ENCODE measurements at places on chromosomes 6 and 20.
A peak's percentile ranks its signal among the peaks of the same experiment; 100 is the strongest.

- no peak for DNase-seq
Measured at GRCh38 chr6:40852779-40853373, 186.1 kb downstream of the UNC5CL start.

GRCh38 chr6:170529839-170530469 lies 23.2 kb downstream of the PSMB1 start:
- peak; percentile 73 for DNase-seq

- DNase-seq = no peak
Measured at GRCh38 chr6:142531727-142532126, 229.9 kb downstream of the ADGRG6 start.

- no peak for DNase-seq
Measured at GRCh38 chr6:136158971-136159370, 91.1 kb downstream of the MTFR2 start.

- no peak for DNase-seq
Measured at GRCh38 chr6:79427721-79428120, 109.5 kb downstream of the LCA5 start.

DNA sequence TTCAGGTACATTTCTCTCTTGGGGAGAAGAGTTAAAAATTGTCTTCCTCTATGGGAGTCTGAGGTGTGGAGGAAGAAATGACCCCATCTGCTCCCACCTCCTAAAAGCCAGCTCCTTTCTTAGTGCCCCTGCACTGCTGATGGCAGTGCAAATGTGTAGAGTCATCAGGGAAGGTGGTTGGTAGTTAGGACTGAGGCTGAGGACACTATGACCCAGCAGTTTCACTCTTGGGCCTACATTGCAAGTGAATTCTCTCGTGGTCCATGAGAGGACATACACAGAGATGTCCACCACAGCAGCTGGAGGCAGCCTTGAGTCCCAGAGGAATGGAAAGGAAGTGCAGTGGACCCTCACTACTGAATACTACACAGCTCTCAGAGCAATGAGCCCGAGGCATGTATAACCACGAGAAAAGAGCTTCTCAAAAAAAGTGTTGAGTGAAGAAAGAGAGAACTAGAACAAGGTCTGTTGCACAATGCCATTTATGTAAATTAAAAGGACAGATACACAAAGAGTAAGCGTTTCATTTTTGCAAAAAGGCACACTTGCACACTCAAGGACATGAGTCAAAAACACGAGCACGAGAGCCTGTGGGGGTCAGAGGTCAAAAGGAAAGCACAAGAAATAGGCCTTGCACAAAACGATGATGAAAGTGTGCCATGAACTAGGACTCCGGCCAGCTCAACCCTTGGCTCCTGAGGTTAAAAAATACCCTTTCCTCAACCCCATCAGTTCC lies 308.2 kb upstream of the PRND start:
- DNase-seq = no peak

DNA sequence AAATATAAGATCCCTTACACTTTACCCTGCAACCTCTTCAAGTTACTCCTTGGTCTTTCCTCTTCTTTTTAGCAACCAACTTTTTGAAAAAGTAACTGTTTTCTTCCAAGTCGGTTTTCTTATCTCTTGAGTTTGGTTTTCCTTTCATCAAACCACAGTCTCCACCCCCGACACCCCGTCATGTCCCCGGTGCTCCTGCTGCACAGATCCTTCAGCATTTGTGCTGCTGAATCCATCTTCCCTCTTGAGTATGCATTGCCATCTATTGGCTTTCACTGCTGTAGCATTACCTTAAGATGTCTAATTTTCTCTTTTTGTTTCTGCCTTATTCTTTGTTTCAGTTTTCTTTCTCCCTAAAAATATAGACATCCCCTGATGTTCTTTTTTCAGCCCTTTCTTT lies 11.9 kb upstream of the TNFRSF21 start:
- no peak for DNase-seq

DNA sequence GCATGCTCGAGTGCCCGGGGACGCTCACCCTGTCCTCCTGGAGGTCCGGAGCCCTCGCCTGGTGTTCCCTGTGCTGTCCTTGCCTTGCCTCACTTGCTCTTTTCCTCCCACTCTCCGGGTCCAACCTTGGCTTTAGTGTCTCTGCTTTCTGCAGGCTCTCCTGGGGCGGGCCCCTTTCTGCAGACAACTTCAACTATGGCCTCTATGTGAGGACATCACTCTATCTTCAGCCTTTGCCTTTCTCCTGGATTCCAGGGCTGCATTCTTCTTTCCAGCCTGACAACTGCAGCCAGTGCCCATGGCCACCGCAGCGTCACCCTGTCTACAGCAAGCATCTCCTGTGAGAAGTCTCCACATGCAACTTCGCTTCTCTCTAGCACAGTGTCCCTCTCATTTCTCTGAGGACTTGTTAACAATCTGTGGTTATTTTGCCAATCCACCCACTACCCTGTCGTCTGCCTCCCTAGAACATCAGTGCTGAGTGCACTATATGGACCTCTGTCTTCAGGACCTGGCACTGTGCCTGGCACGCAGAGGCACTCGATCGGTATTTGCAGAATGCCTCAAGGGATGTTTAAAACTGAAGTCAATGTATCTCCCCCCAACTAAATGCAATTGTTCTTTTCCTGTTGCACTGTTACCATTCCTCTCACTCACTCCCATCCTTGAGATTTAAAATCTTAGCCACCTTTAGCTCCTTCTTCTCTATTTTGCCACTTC lies 35.9 kb downstream of the FOXC1 start:
- no peak for DNase-seq

GRCh38 chr20:53138454-53139262 lies 166.5 kb downstream of the TSHZ2 start:
- DNase-seq = no peak

GRCh38 chr6:6681075-6681849 lies 92.7 kb downstream of the LY86 start:
- DNase-seq = no peak

DNA sequence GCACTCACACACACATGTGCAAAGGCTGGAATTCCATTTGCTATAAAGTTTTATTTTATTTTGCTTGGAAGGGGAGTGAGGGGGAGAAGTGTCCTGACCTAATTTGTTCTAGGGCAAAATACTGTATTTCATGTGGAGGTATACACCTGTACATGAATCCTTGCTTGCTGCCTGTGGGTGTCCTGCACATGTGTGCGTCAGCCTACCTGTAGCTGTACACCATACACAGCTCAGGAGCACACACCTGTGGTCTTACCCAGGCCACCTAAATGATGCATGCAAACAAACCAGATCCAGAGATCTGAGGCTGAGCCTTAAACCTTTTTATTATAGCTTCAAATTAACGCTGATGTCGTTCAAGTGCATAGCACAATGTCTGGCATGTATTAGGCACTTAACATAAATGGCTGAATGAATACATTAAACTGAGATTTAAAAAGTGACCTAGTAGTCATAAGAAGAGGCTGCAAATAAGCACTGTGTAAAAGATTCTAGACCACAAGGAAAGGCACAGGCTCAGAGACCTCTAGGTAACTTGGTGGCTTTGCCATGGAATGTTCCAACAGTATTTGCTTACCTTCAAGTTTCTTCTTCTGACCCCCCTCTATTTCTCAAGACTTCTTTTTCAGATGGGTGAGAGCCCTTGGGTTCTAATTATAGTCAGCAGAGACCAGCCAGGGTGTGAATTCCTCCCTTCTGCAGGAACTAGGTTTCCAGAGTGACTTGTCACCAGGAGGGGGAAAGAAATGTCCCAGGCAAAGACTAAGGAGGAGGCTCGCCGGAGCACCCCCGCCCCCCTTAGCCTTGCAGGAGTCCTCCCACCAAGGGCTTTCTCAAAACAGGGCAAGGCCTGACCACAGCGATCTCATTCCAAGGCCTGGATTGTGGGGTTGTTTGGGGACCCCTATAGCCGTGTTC lies 13.4 kb downstream of the FOXC1 start:
- DNase-seq = no peak

DNA sequence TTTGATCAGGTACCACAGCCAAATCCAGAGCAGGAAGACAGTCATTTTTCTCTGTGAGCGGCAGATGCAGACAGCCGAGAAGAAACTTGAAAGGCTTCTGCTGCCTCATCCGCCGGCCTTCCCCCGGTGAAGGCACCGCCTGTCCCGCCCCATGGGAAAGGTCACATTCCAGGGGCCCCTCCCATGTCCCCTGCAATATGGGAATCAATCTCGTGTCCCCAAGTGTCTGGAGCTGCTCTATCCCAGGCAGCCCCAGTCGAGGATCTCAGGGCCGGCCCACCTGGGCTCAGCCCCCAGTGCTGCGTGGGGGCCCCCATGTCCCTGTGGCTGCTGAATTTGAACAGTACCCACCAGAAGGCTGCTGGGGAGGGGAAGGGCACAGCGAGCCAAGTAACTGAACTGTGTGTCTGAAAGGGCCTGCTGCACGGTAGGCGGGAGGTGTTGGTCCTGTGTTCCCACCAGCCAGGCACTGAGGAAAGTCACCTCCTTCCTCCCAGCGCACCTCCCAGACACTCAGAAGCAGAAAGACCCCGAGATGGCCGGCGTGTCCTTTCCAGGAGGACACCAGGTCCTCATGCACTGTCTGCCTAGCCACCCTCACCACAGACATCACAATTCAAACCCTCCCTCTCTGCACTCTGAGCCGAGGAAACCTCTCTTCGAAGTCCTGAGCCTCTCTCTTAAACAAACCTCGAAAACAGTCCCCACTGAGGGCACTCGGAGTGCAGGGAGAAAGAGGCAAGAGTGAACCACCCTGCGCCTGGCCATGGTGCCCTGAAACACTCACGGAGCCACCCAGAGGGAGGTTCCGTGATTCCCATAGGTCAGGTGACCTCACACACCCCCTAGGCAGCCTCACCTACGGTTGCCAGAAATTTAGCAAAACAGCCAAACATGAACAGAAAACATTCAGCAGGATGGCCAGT lies 99.3 kb downstream of the PSMB1 start:
- DNase-seq = no peak

DNA sequence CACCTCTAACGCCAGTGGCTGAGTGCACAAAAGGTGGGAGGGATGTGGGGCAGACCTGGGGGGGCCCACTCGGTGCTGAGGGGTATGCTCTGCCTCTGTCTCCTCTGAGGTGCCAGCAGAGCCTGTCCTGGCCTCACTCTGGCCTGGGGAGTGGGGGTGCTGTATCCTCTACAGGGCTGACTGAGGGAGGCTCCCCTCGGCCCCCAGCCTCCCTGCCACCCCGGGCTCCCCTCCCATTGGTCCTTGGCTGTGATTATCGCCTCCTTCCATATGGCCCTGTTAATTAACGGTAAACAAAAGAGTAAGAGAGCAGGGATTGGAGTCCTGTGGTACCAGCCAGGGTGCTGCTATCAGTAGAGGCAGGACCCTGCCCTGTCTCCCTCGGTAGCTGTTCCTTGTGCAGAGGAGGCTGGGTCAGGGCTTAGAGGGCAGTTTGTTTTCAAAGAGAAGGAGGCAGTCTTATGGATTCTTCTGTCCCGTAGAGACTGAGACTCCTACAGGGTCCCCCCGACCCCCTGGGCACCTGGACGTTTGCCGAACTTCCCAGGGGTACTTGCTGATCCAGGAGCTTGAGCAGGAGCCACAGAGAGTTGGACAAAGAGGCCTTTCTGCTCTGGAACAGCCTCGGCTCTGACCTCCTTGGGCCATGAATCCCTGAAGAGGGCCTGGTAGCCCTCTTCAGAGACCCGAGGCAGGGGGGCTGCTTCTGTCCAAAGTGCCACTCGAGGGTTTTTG lies 1.8 kb downstream of the MYT1 start:
- no peak for DNase-seq

DNA sequence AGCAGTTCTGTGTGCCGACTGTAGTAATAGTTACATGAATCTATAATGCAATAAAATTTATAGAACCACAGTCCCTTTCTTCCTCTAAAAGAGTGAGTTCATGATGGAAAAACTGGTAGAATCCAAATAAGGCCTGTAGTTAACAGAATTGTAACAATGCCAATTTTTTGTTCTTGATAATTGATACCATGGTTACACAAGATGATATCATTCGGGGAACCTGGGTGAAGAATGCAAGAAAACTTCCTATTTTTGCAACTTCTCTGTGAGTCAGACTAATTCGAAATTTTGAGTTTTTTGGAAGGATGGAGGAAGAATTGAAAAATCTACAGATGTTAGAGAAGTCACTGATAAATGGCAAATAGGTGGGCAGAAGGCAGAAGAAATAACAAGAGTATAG lies 381.8 kb downstream of the CDKAL1 start:
- no peak for DNase-seq

GRCh38 chr6:132643547-132643946 lies 15.4 kb downstream of the TAAR1 start:
- no peak for DNase-seq

- no peak for DNase-seq
Measured at GRCh38 chr6:126792340-126793085, 326.0 kb upstream of the RSPO3 start.

DNA sequence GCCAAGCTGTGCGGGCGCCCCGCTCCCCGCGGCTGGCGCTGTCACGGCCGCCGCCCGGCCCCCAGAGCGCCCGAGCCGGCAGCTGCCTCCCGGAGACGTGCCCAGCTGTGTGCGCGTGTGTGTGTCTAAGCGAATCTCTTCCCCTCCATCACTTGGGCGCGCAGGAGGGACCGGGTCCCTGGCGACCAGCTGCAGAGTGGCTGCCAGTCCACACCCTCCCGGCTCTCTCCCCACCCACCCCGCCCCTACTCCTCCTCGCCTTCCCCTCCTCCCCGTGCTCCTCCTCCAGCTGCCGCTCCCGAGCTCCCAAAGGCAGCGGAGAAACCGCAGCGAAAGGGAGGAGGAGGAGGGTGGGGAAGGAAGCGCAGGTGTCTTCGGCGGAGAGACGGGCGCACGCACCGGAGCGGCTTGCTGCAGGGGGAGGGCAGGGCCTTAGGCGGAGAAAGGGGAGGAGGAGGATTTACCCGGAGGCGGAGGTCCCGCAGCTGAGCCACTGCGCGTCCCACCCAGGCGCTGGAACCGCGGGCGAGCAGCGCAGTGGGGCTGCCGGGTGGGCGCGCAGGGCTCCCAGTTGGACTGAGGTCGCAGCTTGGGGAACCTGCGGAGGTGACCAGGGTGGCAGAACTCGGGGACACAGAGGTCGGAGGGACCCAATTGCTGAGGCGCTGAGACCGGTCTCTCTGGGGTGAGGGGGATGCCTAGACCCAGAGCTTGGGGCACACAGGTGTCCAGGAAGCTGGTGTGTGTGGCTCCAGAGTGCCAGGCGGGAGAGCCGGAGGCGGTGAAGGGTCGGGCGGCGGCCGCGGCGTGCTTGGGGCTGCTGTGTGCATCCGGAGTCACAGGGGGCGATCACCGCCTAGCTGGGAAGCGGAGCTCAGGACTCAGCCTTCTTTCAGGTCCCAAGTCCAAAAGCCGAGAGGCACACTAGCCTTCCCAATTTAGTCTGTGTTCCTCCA lies at the start of gene HS3ST5:
Gene HS3ST5, minus strand, starts transcription at position 198 of the 956 bp plus-strand sequence. CDS start 280,178 bp downstream, outside the sequence.
- DNase-seq = peak; percentile 69

DNA sequence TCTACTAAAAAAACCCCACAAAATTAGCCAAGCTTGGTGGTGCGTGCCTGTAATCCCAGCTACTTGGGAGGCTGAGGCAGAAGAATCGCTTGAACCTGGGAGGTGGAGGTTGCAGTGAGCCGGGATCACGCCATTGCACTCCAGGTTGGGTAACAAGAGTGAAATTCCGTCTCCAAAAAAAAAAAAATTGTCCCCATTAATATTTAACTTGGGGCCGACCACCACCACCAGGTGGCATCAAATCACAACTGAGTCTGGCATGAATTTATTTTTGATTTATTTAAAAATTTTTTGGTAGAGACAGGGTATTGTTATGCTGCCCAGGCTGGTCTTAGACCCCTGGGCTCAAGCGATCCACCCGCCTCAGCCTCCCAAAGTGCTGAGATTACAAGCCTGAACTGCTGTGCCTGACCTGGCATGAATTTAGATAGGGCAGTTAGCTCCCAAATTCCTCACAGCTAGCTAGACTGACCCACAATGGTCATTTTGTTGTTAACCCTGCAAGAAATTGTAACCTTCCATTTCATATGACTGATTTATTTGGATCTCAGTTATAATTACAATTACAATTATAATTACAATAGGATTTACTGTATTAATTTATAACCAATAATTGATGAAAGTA lies 17.1 kb upstream of the BEND3 start:
- DNase-seq = no peak

GRCh38 chr20:50673466-50674137 lies 17.7 kb downstream of the RIPOR3 start:
- DNase-seq = no peak
